Cardiac fibroblast (primary cell): ENCODE measurements at places on chromosomes 5 and 9.

GRCh38 chr9:81076131-81076530 is 613.2 kb downstream of the TLE1 start:
- DNase-seq = no peak

- peak; percentile 48 for DNase-seq
These were observed at the start of gene DBN1 for GRCh38 chr5:177473443-177474001. Gene DBN1 (minus strand): TSS chr5:177473634. CDS start chr5:177473521, 113 bp downstream.

- DNase-seq = no peak
These were observed 205.7 kb downstream of the DRD1 start for GRCh38 chr5:175238326-175238725.

GRCh38 chr5:2867373-2867933 is 116.0 kb upstream of the IRX2 start:
- no peak for DNase-seq

- peak; percentile 99 for DNase-seq
These were observed 54.1 kb upstream of the ABL1 start for GRCh38 chr9:130780865-130781504.

DNA sequence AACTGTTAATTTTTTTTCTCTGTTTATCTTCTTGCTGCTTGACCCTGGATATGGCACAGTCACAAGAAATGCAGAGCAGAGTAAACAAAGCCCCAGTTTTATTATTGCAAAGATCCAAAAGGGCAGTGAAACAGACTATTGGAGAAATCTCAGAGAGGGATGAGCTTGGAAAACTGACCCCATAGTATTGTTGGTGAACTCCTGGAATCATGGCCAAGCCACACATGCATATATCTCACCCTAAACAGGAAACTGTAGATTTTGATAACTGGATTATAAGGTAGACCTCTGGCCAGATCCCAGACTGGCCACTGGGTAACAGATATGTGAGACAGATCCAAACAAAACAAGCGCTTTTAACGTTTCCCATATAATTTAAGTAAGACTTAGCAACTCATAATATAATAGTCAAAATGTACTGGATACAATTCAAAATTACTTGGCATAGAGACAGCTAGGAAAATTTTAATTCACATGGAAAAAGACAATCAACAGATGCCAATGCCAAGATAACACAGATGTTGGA is 263.5 kb upstream of the SEMA6A start:
- DNase-seq = no peak

GRCh38 chr9:131676431-131676972 is 63.4 kb downstream of the RAPGEF1 start:
- no peak for DNase-seq

DNA sequence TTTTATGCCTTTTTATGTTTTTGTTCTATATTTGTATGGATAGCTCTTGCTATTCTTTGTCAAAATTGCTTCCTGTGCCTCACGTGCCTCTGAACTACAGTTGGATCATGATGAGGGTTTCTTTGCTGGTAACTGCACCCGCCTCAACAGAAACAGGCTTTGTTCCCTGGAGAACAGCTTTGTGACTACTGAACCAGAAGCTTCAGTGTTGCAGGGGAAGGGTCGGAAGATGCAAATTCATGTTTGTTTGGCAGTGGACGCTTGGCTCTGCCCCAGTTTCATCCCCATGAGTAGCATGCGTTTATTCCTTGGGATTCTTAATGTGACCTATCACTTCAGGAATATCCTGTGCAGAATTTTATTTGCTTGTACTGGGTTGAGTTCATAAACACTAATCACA is 959.1 kb upstream of the WWC1 start:
- DNase-seq = no peak

GRCh38 chr5:149387982-149388381 is 8.9 kb upstream of the IL17B start:
- DNase-seq = peak; percentile 62

GRCh38 chr9:84667571-84668195 is 1.8 kb upstream of the NTRK2 start:
- peak; percentile 38 for DNase-seq

- peak; percentile 45 for DNase-seq
These were observed 113.3 kb downstream of the MTREX start for GRCh38 chr5:55421074-55421529.

- no peak for DNase-seq
These were observed 109.6 kb downstream of the EGFLAM start for GRCh38 chr5:38367966-38368365.

- peak; percentile 83 for DNase-seq
These were observed 61.6 kb upstream of the RPL26L1 start for GRCh38 chr5:172897481-172898217.

- peak; percentile 23 for DNase-seq
These were observed 7.5 kb upstream of the TOR2A start for GRCh38 chr9:127742435-127743088.

GRCh38 chr9:70901746-70902145 is 219.7 kb downstream of the TRPM3 start:
- DNase-seq = peak; percentile 14

- no peak for DNase-seq
These were observed 8.9 kb downstream of the INPP5E start for GRCh38 chr9:136430588-136431234.

GRCh38 chr5:144369006-144369405 is 198.3 kb downstream of the KCTD16 start:
- DNase-seq = no peak

DNA sequence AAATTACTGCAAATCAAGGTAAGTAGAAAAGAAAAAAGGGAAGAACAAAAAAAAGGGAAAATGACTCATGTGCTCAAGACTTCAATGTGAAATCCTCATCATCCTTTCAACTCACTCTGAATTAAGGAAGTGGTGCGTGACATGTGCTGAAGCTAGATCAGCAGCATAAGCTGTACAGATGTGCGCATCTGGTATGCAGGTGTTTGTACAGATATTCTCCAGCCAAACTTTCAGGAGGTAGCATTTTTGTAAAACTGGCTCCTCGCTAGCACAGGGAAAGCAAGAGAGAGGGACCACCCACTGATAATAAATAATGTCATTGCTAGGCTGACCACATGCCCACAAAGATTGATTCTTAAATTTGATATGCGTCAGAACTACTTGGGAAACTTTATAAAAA is 253.9 kb upstream of the RGMB start:
- no peak for DNase-seq
